ENCODE measurements at places on chromosomes 2 and 18.

- no peak for DNase-seq
Observed at GRCh38 chr2:157061799-157062198, 195.7 kb upstream of the GALNT5 start.

GRCh38 chr2:222965555-222965954 lies 86.4 kb upstream of the KCNE4 start:
- no peak for DNase-seq

DNA sequence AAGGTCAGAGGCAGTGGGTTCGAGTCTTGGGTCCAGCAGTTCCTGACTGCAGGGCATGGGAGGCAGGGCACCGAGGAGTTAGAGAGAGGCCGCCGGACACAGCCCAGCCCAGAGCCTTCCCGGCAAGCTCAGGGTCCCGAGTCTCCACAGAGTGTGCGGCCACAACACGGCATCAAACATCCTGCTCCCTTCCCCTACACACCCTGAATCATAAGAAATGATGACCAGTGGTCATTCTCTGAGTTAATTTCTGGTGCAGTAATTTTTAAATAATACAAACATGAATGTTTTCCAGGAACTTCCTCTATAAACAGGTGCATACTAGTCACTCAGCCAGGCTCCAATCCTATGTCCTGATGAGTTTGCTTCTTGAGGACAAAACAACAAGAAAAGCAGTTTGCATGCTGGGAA lies 118.0 kb downstream of the PXDN start:
- no peak for DNase-seq

DNA sequence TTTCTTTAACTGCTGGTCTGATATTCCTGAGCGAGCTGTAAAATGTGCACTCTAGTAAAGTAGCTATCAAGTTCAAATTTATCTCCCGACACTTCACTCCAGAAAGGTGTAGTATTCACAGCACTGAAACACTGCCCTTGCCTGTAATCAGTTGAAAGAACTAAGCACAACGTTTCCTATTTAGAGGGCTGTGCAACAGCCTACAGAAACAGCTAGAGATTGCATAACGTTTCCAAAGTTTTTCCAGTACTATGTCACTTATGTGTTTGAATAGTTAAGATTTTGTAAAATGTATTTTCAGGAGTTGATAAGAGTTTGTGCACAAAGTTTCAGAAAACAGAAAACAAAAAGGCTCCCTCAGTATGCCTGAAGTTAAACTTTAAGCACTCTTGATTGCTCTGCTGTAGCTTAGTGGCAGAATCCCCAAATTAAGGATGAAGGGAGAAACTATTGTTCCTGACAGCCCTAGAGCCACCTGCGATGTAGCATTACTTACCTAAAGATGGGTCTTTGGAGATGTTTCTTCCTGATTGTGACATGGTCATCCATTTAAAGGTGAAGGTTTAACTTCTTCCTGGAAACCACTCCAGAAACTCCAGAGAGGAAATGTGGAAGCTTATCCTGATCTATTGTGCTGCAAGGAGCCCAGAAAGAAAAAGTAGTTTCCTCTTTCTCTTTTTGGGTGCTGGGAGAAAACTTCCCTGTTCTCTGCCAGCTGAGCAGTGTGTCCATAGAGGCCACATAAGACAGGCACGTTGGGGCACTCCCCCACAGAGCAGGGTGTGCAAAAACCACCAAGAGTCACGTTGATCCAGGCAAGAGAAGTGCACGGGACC lies 536 bp downstream of the PDE1A start:
- DNase-seq = no peak

DNA sequence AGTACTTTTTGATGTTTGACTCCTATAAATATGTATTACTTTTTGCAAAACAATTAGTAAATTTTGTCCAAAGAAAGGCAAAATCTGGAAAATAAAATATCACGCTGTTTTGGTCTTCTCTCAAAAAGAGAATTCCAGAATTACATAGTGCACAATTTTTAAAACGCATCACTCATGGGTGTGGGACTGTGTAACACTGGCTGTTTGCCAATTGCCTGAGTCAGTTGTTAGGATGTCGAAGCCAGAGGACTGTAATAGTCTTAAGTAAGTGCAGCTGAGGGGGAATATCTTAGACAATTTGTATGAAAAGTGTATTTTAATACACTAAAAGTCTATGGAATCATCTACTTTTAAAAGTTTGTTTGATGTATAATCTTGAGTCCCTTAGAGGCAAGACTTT lies 24.1 kb upstream of the EPHA4 start:
- no peak for DNase-seq

- no peak for DNase-seq
Observed at GRCh38 chr18:23523429-23524212, 20.3 kb downstream of the RMC1 start.

Measured in activated naive CD4-positive, alpha-beta T cell (primary cell).